ENCODE measurements at places on chromosomes 16 and 17. TPM values are rescaled to one million over a fixed set of nuclear protein-coding genes. Genes with fewer than 3 reads are reported as not detected.
A peak's percentile ranks its signal among the peaks of the same experiment; 100 is the strongest.

DNA sequence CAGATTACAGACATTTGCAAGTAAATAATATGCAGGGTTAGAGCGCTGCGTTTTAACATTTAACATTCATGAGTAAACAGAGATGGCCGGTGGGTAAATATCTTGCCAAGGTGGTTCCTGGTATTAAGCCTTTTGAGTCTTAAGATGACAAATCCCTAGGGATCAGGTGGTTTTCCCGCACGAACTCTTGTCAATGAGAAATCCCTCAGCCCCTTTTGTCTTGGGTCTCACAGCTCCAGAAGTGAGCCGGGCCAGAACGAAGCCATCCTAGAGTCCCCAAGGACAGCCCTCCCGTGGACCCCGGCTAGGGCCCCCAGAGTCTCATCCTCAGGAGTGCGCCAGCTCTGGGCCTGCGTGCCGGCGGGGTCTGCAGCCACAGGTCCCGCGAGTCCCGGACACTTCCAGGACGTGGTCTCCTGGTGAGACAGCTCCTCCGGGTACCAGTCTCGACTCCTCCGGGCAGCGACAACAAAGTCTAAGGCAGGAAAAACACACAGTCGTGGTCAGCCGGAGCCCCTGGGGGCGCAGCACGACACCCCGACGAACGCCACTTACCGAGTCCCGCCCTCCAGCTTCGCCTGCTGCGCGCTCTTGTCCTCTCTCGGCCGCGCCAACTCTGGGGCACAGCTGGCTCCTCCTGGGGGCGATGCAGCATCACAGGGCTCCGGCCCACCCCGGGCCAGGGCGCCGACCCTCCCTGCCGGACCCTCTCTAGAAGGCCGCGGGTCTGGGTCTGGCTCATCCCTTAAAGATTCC lies 13.3 kb downstream of the MIS12 start:
- H3K4me3 ChIP-seq, result peak overlapping the region; percentile 96
- peak; percentile 50 for DNase-seq
- no peaks in the 10 kb centered on the region for H3K36me3 ChIP-seq
- H3K4me1 ChIP-seq, result peaks cover 10% of the 10 kb centered on the region

DNA sequence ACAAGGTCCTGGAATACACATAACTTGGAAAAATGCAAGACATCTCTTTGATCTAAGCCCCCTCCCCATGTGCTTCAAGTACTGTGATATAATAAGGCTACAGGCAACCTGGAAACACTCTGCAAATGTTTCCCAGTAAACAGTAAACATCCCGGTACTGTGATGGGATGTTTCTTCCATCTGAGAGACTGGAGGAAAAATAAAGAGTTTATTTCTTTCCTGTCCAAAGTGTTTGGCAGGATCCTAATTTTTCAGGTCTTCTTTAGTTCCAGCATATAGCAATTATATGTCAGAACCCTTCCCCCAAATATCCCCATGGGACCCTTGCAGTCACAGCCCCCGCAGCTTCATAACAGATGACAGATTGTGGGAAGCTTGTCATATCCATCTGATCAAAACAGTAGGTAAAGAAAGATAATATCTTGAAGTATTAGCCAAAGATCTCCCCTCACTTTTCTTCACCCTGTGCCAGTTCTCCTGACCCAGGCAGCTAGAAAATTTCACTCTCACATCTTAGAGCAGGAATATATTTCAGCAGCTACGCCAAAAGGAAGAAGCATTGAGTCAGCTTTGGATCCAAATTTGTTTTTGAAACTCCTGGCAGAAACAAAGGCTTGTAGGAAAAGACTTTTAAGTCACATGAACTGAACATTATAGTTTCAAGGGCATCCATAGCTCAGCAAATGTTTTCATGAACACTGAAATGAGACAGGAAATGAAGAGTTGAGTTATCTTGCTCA lies 141.3 kb downstream of the HS3ST3A1 start:
- no peaks in the 10 kb centered on the region for H3K4me1 ChIP-seq
- no peaks in the 10 kb centered on the region for H3K36me3 ChIP-seq
- DNase-seq, result no peak
- H3K27me3 ChIP-seq, result no peaks in the 10 kb centered on the region
- no peak overlapping the region for H3K4me3 ChIP-seq
- H3K27ac ChIP-seq, result no peak overlapping the region

GRCh38 chr16:57041182-57042156 lies 50.9 kb upstream of the CPNE2 start:
- H3K4me3 ChIP-seq, result no peak overlapping the region
- peaks cover 14% of the 10 kb centered on the region for H3K4me1 ChIP-seq
- no peaks in the 10 kb centered on the region for H3K27me3 ChIP-seq
- H3K27ac ChIP-seq, result no peak overlapping the region

DNA sequence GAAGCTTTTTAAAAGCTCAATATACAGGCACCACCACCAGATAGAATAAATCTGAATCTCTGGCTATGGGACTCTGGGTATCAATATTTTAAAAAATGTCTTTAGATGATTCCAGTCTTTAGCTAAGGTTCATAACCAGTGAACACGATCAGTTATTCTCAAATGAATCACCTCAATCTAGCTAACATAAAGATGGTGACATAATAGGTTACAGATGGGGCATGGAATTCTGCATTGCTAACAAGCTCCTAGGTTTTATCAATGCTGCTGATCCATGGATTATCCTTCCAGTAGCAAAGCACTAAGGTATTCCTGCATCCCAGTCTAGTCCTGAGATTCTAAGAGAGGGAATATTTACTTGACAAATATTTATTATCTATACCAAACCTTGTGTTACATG lies 415.5 kb upstream of the CDH11 start:
- no peak for DNase-seq
- H3K4me1 ChIP-seq, result peaks cover 6% of the 10 kb centered on the region
- H3K4me3 ChIP-seq, result no peak overlapping the region
- H3K27ac ChIP-seq, result no peak overlapping the region
- H3K27me3 ChIP-seq, result no peaks in the 10 kb centered on the region

DNA sequence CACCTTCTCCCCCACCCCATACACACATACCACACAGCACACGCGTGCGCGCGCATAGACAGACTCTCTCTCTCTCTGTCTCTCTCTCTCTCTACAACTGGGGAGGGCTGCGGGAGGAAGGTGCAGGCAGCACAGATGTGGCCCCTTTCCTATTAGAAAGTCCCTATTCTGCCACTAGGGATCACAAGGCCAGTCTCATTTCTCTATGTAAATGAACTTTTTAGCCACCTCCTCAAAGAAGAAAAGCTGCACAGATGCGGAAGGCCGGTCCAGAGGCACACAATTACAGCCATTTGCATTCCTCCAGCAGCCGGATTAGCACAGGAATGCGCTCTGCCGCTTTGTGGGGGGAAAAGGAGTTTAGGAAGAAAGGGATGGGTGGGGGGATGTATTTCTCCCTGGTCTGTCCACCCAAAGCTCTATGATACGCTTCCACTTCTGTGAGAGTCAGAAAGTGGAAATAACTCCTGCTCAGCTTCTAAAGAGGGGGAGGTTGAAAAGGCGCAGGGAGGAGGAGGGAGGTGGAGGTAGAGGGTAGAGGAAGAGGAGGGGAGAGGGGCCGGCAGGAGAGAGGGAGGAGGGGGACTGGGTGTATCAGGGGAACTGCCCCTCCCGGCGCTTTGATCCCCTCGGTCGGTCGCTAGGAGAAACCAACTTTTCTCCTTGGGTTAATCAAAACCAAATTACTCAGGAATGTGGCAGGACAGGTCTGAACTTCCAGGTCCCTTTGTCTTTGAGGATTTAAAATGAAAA lies 11.7 kb downstream of the ZFHX3 start:
- H3K27ac ChIP-seq, result peak overlapping the region; percentile 61
- peak overlapping the region; percentile 71 for H3K4me3 ChIP-seq
- peaks cover 4% of the 10 kb centered on the region for H3K36me3 ChIP-seq
- peak; percentile 63 for DNase-seq

DNA sequence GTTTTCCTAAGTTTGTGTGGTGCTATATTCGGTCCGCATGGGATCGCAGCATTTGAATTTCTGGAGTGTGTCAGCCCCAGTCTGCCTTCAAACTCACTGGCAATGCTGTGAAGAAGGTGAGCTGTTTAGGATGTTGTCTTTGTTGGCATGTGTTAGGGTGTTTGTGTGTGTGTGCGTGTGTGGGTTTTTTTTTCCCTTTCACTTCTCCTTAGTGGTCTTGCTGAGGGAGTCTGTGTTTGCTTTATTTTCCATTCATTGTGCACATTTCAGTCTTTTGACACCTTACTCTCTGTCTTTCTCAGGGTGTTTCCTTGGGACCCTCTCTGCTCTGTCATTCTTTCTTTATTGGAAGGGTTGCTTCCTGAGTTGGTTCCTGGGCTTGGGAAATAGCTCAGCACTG lies 27.7 kb upstream of the RBFOX1 start:
- peaks cover 10% of the 10 kb centered on the region for H3K27me3 ChIP-seq
- H3K27ac ChIP-seq, result no peak overlapping the region
- H3K36me3 ChIP-seq, result peaks cover 72% of the 10 kb centered on the region
- no peak overlapping the region for H3K4me3 ChIP-seq
- no peaks in the 10 kb centered on the region for H3K4me1 ChIP-seq

DNA sequence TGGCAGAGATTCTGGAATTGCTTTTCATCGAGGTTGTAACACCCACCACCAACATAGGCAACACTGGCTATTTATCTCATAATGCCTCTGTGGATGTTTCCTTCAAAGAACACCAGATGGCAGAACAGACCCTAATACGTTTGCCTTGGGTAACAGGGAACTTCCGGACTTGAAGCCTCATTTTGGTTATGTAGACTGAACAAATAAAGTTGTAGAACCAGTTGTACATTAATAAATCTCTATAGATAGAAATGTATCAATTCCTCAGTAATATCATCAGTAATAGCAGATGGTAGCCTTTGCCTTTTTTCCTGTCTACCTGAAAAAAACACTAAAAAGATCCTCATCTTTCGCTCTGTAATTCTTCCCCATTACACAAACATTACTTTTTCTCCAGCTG lies 25.9 kb upstream of the APOH start:
- no peaks in the 10 kb centered on the region for H3K36me3 ChIP-seq
- H3K4me3 ChIP-seq, result no peak overlapping the region
- no peaks in the 10 kb centered on the region for H3K4me1 ChIP-seq
- H3K27me3 ChIP-seq, result no peaks in the 10 kb centered on the region
- H3K27ac ChIP-seq, result no peak overlapping the region

- peak; percentile 33 for DNase-seq
- peaks cover 3% of the 10 kb centered on the region for H3K36me3 ChIP-seq
- H3K27ac ChIP-seq, result no peak overlapping the region
- H3K4me1 ChIP-seq, result peaks cover 12% of the 10 kb centered on the region
- peak overlapping the region; percentile 22 for H3K4me3 ChIP-seq
Measured at GRCh38 chr16:67179421-67180080, 4.2 kb downstream of the MATCAP1 start.

DNA sequence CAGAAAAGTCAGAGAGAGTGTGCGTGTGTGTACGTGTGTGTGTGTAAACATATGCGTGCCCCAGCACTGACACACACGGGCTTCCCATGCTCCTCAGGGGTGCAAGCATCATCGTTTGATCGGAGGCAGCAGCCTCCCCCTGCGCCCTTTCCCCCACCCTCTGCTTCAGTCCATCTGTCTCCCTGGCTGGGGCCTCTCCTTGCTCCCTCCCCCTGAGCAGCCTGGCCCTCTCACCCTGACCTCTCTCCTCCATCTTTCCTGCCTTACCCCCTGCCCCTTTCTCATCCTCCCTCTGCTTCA lies 4.4 kb downstream of the STX1B start:
- H3K27me3 ChIP-seq, result 0 out of 2 replicates have a peak, but pooled peaks cover under 1% of the 10 kb centered on the region
- peaks cover 19% of the 10 kb centered on the region for H3K4me1 ChIP-seq
- H3K4me3 ChIP-seq, result no peak overlapping the region
- no peaks in the 10 kb centered on the region for H3K36me3 ChIP-seq

LITAFD gene
- total RNA-seq, result not detected

RAB37 gene
- total RNA-seq, result 8.9 TPM

SLC16A3 gene
- total RNA-seq, result 28.7 TPM

HOXB7 gene
- total RNA-seq, result 0.14 TPM

TVP23B gene
- total RNA-seq, result 21.3 TPM

All from WTC11 (cell line).